Stimulated activated CD8-positive, alpha-beta memory T cell treated with anti-CD3 and anti-CD28 coated beads, Interleukin-4, amount 100 ng/mL, for 1 hour (primary cell): ENCODE measurements at places on chromosomes 7 and 10.

DNA sequence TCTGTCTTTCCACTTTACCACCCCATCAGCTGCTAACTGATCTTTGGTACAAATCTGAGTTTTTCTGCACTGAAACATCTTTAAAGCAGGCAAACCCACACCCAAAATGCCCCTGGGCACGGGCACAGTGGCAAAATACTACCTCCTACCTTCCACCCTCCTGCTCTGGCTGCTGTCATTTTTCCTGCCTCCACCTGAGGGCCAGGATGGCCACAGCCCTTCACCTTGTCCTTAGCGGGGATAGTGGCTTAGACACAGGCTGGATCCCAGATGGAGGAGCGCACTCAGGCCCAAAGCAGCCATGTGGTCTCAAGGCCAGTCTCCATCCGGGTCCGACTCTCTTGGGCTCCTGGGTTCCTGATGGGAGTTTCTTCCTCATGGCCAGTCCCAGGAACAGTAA is 98.3 kb downstream of the HIF1AN start:
- DNase-seq = no peak

GRCh38 chr10:93186653-93187052 is 113.0 kb downstream of the CYP26A1 start:
- no peak for DNase-seq

DNA sequence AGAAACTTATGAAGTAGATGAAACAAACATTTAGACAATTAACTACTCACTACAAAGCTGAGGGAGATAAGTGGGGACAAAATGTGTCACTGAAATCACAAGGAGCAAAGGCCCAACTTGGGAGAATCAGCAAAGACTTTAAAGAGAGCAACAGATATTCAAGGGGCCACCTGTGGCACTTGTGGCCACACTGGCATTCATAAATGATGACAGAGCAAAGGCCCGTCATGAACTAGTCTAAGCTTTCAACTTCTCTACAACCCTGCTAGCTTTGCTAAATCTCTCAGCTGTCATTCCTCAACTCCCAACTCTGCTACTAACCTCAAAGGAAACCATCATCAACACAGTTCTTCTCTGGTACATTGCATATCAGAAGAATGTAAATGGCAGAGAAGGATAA is 178.4 kb downstream of the CPEB3 start:
- DNase-seq = no peak

- DNase-seq = no peak
These were observed 80.9 kb downstream of the CACNB2 start for GRCh38 chr10:18221123-18221522.

DNA sequence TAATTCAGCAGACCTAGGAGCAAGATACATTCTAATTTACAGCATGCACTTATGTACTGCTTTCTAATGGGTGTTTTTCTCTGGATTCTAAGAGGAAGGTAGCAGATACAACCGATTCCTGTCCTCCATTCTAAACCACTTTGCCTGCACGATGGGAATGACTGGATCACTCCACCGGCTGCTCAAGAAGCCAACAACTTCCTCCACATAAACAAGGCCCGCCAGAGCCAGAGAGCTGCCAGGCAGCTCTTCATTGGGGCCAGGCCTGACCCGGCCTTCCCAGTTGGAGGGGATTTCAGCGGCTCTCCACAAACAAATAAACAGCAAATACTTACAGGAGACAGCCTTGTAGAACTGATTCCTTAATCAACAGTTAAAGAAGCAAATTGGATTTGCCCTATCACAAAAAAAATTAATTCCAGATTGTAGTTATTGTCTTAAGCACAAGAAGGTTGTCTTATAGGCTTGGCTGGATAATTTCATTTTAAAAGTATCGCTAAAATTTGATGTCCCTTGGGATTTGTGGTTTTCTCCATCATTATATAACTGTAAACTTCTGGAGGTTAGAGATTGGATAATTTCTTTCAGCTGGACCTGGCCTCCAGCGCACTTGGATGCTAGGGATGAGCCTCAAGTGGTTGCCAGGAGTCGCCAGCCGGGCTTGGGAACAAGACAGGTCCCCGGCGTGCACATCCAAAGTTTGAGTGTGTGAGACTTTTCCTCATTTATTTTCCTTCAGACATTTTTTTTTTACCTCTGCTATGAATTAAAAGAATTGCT is 20.9 kb downstream of the EBF3 start:
- no peak for DNase-seq

GRCh38 chr10:100516847-100517246 is 2.8 kb downstream of the SEC31B start:
- no peak for DNase-seq

DNA sequence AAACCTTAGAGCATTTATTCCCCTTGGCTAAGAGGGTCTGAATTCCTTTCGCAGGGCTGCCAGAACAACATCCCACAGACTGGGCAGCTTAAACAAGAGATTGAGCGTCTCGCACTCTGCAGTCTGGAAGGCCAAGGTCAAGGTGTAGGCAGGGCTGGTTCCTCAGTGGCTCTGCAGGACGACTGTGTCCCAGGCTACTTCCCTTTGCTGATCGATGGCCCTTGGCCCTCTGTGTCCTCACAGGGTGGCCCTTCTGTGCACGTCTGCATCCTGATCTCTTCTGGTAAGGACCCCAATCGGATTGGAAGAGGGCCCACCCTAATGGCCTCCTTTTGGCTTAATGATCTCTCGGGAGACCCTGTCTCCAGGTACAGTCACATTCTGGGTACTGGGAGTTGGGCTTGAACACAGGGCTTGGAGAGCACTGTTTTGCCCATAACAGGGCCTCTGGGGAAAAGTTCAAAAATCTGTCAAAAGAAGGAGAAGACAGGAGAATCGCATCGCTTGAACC is 35.1 kb upstream of the DNAJB6 start:
- DNase-seq = no peak

DNA sequence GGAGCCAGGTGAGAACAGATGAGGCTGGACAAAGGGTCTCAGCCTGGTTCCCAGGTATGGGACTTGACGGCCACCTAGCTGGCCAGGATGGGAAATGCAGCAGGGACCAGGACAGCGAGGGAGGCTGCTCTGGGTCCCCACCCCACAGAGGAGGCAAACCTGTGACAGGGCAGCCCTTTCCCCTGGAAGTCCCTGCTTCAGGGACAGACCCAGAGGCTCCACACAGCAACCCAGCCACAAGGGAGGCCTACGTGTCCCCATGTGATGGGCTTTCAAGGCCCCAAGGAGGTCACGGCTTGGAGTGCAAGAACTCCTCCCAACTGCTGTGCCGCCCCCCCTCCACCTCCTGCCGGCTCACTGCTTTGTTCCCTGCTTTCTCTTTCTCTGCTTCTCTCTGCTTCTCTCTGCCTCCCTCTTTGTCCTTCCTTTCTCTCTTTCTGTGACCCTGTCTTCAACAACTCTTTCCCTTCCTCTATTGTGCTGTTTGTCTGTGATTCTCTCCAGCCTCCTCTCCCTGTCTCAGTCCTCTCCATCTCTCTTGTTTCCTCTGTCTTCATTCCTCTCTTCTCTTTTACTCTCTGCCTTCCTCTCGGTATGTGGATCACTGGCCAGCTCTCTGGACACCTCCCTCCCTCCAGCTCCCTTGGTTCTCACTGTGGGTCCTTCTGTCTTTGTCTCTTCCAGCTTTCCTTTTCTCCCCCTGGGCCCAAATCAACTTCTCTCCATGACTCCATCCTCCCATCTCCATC is 9.6 kb upstream of the EIF5AL1 start:
- DNase-seq = no peak

- peak; percentile 70 for DNase-seq
These were observed 149.6 kb downstream of the C10orf105 start for GRCh38 chr10:71569775-71570588.

DNA sequence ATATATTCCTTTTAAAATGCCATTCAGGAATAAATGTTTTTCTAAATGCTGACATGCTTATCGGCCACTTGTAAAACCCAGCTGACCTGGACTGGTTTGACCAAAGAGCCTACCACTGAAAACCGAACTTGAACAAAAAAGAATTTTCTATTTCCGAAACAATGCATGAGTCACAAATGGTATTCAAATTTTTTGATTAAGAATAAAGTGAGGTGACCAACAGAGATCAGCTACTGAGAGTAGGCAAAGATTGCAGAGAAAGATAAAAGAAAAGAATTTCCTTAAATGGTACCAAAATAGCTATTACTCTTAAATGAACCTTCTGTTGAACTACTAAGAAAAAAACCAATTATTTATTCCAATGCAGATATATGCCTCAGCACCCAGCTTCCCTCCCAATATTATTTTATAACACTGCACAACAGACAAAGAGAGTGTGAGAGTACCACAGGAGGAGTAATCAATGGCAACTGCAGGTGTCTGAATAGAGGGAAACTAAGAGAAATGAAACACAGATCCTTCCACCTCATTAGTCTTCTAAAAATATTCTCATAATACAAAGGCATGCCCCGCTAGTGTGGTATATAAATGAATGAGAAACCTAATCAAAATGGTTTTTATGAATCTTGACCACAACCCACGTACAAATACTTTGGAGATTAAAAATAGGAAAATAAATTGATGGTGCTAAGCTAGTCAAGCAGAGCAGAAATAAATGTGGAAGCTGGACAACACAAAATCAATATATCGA is 20.1 kb downstream of the OSBPL3 start:
- DNase-seq = no peak

DNA sequence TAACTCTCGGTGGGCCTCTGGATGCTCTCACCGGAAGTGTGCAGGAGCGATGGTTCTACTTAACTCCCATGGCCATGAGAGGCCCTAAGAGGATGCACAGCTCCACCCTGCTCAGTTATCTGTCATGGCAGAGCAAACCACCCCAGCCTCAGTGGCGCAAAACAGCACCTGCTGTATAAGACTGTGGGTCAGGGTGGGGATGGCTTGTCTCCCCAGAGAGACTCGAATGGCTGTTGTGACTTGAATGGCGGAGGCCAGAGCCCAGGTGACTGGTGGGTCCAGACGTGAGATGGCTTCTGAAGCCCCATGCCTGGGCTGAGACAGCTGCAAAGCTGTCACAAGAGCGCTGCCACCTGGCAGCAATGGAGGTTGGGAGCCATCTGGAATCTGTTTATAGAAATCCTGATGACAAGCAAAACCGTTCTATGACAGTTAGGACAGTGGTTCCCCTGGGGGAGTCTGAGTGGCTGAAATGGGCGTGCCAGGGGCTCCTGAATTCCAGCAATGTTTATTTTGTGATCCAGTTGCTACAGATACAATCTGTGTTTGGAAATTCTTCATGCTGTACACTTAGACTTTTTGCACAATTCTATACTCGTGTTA is 490.5 kb downstream of the TCERG1L start:
- DNase-seq = no peak

DNA sequence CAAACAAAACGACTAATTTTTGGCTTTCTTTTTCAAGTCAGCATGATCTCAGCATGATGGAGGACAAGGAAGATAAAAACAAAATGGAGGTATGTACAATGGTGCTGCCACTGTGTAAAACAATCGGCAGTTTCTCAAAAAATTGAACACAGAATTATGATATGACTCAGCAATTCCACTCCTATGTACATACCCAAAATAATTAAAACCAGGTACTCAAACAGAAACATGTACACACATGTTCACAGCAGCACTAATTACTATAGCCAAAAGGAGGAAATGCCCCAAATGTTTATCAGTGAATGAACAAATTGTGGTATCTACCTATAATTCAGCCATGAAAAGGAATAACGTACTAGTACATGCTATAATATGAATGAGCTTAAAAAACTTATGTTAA is 29.9 kb downstream of the SNX13 start:
- DNase-seq = no peak

DNA sequence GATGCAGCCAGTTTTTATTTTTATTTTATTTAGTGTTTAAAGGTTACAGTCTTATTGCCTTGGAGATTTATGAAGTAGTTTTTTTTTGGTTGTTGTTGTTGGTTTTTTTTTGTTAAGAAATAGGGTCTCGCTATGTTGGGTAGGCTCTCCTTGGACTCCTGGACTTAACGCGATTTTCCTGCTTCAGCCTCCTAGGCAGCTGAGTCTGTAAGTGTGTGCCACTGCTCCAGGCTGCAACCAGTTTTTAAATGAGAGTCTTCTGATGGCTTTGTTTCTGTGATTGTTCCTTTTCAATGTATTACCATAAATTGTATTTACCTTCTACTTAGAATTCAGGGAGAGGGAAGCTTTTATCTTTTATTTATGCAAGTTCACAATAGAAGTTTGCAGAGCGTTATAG is 62.8 kb downstream of the BICC1 start:
- DNase-seq = no peak

GRCh38 chr10:93850031-93851015 is 43.5 kb upstream of the SLC35G1 start:
- DNase-seq = no peak

DNA sequence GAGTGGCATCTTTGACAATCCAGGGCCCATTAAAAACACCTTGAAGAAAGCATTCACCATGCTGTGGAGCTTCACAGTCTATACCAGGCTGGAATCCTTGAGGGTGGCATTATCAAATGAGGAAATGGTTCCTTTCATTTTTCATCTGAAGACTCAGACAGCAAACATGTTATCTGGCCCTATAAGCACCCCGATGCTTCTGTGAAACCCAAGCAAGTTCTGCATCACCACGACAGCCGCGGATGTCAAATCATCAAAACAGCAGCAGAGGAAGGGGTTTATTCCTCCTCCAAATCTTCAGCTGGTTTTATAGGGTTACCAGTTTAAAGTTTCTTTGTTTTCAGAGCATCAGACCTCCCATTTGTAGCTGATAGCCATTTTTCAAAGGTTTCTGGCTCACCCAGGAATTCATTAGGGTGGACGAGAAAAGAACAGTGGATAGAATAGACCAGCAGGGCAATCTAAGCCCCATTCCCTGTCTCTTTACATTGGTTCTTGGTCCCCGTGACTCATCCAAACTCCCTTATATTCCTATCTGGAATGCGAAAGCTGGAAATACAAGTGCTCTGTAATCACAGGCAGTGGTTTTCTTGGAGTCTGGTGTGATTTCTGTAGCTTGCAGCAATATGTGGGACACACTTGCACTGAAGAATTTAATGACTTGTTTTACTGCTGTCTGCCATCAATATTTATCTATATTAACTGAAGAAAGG is 217.9 kb downstream of the SKAP2 start:
- DNase-seq = no peak

GRCh38 chr7:142413280-142414000 is 155.6 kb upstream of the PRSS58 start:
- no peak for DNase-seq

- DNase-seq = no peak
These were observed 1.3 kb upstream of the APBB1IP start for GRCh38 chr10:26436848-26437247.

- no peak for DNase-seq
These were observed 154.9 kb downstream of the GLI3 start for GRCh38 chr7:42082144-42082543.

- DNase-seq = no peak
These were observed 444.6 kb downstream of the SUGCT start for GRCh38 chr7:40579401-40579800.

DNA sequence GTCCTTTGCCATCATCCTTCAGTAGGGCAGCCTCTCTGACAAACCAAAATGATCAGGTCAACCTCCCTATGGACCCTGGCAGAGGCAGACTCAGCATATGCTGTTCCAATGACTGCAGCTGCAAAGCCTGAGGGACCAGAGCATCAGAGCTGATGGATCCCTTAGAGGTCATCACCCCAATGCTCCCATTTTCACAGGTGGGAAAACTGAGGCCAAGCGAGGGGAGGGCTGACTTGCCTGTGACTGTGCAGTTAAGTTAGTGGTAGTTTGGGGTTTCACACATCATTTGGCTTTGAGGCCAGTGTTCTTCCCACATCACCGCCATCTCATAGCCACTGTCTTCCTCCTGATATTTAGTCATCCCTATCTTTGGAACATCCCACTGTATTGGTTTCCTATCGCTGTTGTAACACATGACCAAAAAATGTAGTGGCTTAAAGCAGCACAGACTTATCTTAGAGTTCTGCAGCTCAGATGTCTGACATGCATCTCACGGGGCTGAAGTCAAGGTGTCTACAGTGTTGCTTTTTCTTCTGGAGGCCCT is 69.3 kb upstream of the PDZD8 start:
- DNase-seq = no peak

- no peak for DNase-seq
These were observed 150.2 kb upstream of the AUTS2 start for GRCh38 chr7:69448071-69448470.
